ENCODE measurements at places on chromosomes 6 and 20.

DNA sequence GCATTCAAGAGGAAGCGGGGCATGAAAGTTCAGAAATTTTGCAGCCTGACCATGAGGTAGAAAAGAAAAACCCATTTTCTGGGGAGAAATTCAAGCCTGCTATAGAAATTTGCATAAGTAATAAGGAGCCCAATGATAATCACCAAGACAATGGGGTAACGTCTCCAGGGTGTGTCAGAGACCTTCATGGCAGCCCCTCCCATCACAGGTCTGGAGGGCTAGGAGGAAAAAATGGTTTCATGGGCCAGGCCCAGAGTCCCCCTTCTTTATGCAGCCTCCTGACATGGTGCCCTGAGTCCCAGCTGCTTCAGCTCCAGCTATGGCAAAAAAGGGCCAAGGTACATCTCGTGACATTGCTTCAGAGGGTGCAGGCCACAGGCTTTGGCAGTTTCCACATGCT lies 618.5 kb downstream of the EYS start:
- no peak for DNase-seq

- DNase-seq: no peak
These were observed 142.4 kb downstream of the FNDC1 start for GRCh38 chr6:159311618-159312017.

GRCh38 chr6:80543598-80544222 lies 437.2 kb downstream of the BCKDHB start:
- DNase-seq: no peak

DNA sequence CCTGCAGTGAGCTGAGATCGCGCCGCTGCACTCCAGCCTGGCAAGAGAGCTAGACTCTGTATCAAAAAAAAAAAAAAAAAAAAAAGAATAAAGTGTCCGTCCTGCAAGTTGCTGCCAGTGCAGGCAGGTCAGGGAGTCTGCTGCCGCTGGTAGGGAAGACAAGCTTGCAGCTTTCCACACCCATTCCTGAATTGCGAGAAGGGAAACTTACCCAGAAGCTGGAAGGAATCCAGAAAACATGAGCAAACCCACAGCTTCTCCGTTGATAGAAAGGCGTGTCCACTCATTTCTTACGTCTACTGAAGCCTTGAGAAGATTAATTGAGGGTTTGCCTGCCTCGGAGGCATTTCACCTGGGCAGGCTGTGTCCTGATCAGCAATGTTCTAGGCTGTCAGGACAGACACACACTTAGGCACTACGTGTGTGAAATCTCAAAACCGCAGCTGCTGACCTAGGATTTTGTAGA lies 61.6 kb upstream of the DSP start:
- DNase-seq: no peak

- no peak for DNase-seq
These were observed 2.1 kb upstream of the YWHAB start for GRCh38 chr20:44883214-44883902.

DNA sequence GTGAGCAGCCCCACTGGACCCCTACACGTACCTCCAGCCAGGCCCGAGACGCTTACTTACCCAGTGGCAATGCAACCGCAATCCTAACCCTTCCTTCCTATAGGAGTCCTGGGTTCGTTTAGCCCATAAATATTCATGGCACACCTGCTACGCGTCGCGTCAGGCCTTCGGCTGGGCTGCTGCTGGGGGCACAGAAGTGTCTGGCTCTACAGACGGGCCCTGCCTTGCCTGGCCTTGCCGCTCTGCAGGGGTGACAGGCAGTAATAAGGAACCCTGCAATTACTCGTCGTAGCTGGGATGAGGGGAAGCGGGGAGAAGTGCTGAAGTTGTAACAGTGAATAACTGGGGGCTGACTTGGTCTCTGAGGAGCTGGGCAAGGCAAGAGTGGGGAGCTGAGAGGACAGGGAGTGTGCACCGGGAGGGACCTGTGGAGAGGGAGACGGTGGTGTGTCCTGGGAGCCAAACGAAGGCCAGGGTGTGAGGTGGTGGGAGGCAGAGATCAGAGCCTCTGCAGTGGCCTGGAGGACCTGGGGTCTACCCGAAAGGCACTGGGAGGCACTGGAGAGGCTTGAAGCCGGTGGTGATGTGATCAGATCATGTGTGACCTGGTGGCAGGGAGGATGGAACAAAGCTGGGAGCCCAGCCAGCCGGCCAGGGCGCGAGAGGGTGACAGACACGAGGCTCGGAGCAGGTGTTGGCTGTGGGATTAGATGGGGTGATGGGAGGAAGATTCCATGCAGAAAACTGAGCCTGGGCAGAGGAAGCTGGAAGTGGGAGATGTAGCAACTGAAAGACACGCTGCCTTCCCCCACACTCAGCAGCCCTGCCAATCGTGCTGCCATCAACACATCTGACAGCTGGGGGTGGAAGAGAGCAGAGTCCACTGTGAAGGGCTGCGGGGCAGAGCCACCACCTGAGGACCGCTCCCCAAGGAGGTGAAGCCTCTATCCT lies 36.4 kb downstream of the PSMG4 start:
- DNase-seq: no peak

- DNase-seq: no peak
These were observed 73.1 kb downstream of the PTCHD4 start for GRCh38 chr6:48037946-48038345.

DNA sequence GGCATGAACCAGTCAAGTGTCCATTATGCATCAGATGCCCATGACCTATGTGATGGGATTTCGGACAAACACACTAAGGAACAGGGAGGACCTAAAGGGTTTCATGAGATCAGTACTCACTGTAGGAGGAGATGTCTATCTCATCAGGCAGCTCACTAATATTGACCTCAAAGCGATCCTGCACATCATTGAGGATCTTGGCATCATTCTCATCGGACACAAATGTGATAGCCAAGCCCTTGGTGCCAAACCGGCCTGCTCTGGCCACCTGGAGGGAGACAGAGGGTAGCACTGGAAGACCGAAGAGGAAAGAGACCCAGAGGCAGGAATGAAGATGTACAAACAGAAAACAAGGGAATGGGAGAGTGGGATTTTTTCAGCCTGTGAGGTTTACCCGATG lies 1.9 kb downstream of the MCCD1 start:
- DNase-seq: no peak

DNA sequence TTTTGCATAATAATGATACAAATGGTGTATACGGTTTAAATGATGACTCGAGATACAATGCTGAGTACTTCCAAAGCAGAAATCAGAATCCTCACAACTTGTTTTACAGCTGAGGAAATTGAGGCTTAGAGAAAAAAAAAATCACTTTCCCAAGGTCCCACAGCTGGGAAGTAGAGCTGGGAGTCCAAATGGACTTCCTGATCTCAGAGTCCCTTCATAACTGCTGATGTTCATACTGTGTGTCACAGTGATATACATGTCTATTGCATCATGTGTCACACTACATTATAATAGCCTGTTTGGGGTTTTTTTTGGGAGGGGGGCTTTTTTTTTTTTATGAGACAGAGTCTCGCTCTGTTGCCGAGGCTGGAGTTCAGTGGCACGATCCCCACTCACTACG lies 8.5 kb downstream of the HM13 start:
- DNase-seq: no peak

DNA sequence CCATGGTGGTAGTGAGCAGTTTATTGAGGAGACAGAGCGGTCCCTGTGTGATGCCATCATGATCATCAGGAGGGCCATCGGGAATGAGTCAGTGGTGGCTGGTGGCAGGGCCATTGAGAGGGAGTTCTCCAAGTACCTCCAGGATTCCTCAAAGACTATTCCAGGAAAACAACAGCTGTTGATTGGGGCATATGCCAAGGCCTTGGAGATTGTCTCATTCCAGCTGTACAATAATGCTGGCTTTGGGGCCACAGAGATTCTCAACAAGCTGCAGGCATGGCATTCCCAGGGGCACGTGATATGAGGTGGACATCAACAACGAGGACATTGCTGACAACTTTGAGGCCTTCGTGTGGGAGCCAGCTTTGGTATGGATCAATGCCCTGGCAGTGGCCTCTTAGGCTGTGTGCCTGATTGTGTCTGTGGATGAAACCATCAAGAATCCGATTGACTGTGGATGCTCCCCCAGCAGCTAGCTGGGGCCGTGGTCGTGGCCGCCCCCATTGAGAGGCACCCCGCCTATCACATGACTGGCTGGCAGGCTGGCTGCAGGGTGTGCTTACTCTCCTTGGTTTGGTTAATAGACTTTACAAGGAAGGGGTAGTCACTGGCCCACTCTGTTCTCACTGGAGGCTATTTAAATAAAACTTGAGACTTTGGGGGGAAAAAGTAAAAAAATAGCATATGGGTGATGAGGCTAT lies 16.7 kb downstream of the RAET1E start:
- no peak for DNase-seq

DNA sequence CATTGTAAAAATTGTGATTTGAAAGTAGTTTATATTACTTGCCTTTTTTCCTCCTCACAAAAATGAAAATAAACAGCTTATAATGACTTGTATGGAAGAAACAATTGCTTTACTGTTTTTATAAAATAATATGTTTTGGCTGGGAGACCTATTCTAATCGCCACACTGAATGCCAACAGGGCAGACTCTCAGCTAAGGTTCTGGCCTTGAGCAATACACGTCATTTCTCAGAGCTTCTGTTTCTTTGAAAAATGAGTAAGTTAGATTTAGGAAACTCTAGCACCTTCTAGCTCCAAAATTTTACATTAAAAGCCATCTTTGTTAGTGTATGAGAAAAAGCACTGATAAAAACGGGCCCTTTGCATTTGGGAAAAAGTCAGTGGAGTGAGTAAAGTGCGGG lies 166.6 kb downstream of the ARID1B start:
- no peak for DNase-seq

- peak; percentile 49 for DNase-seq
These were observed 901 bp upstream of the TRIM26 start for GRCh38 chr6:30213957-30214656.

GRCh38 chr6:7763881-7764280 lies 38.0 kb downstream of the BMP6 start:
- DNase-seq: no peak

GRCh38 chr20:47791084-47791599 lies 5.9 kb upstream of the SULF2 start:
- DNase-seq: no peak

DNA sequence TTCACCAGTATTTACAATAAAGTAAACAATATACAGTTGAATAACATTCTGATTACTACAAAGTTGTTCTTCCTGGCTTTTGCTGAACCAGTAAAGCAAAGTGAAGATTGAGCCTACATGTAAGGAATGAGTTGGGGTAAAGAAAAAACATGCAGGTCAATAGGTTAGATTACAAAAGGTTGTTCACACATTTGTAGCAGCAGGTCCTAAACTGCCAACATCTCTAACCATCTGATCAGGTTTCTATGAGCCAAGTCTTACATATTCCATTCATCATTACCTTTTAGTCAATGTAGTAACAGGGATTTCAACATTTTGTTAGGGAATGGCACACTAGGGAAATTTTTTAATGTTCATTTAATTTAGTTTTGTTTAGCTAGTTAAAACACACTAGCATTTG lies 9.3 kb upstream of the CALHM6 start:
- no peak for DNase-seq

GRCh38 chr6:54801669-54802068 lies 44.9 kb upstream of the FAM83B start:
- DNase-seq: no peak

DNA sequence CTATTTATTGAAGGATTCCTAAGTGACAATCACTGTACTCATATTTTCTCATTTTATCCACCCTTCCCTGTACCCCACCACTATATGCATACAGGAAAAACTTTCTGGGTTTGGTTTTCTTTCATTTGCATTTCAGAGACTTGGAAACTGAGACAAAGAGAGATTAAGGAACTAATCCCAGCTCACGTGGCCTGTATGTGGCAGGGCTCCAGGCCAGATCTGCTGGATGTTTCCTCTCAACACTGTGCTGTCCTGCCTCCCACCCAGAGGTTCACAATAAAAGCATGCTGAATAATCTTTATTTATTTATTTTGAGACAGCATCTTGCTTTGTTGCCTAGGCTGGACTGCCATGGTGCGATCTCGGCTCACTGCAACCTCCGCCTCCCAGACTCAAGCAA lies 50.2 kb downstream of the CEP162 start:
- no peak for DNase-seq

GRCh38 chr6:87289571-87289970 lies 32.8 kb upstream of the SMIM8 start:
- DNase-seq: no peak

DNA sequence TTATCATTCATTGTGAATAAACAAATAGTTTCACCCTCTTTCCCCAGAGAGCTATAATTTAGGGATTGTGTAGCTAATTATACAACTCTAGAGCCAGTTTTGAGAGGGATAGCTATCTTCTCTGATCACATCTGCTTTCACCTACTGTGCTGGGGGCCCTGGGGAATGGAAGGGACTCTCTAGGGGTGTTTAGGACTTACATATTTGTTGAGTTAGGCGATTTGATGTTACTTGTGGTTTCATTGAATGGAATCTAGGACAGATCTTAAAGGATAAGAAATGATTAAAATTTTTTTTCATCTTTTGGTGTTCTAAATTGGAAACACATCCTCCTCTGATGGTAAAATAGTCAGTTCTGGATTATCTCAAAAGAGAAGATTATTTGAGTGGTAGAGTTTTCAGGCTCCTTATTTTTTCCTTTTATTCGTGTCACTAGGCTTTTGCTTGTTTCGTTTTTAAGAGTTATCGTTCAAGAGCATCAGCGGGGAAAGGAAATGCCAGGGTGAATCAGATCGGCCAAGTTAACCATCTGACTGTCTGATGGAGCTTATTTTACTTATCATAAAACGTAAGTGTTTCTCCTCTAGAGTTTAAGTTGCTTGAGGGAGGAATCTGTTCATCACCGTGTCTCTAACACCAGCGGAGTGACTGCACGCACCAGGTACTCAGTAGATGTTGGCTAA lies 236.7 kb downstream of the FARS2 start:
- DNase-seq: no peak

- no peak for DNase-seq
These were observed 49.3 kb downstream of the SIRPA start for GRCh38 chr20:1944345-1945091.

- DNase-seq: no peak
These were observed 124.4 kb upstream of the KCNK16 start for GRCh38 chr6:39446909-39447308.

- DNase-seq: no peak
These were observed 52.2 kb upstream of the TRERF1 start for GRCh38 chr6:42503894-42504293.

- DNase-seq: no peak
These were observed 23.3 kb upstream of the NHSL1 start for GRCh38 chr6:138522611-138523010.

GRCh38 chr6:110332281-110332680 lies 25.9 kb downstream of the METTL24 start:
- DNase-seq: no peak

- DNase-seq: no peak
These were observed 89.2 kb downstream of the TXNDC5 start for GRCh38 chr6:7821426-7821825.

- no peak for DNase-seq
These were observed 12.8 kb upstream of the ELOVL5 start for GRCh38 chr6:53361549-53362031.

DNA sequence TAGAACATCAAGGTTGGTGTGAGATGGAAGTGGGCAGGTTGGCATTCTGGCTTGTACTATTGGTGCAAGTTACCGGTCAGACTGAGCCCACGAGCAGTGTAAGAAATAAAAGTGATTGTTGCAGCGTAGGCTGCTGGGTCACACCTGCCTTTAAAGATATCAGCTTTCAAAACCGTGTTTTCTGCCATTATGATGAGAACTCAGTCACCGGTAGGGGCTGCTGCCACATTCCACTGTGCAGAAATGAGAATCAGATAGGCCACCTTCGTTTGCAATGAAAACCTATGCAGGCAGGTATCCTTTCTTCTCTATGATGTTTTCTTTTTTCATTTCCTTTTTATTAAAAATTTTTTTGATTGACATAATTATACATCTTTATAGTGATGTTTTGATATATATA lies 168.5 kb downstream of the MYLK4 start:
- DNase-seq: no peak

GRCh38 chr6:25332655-25333071 lies 53.5 kb downstream of the CARMIL1 start:
- no peak for DNase-seq
